ENCODE measurements at places on chromosomes 5 and 9.

- no peak for DNase-seq
Measured at GRCh38 chr5:151254556-151254955, 1.6 kb downstream of the GM2A start.

GRCh38 chr5:36683821-36684434 lies 77.5 kb downstream of the SLC1A3 start:
- DNase-seq = peak; percentile 33

GRCh38 chr5:92468295-92468694 lies 1085.2 kb upstream of the ARRDC3 start:
- no peak for DNase-seq

GRCh38 chr5:40074826-40075225 lies 604.9 kb upstream of the PTGER4 start:
- no peak for DNase-seq

- no peak for DNase-seq
Measured at GRCh38 chr5:84260939-84261338, 123.7 kb downstream of the EDIL3 start.
